ENCODE measurements at places on chromosomes 2 and 18.

- no peak for DNase-seq
These were observed 17.8 kb upstream of the ODC1 start for GRCh38 chr2:10465910-10466309.

- no peak for DNase-seq
These were observed 272.5 kb downstream of the TDRD15 start for GRCh38 chr2:21396252-21396651.

GRCh38 chr2:62362561-62362960 lies 143.4 kb downstream of the TMEM17 start:
- DNase-seq, result no peak

DNA sequence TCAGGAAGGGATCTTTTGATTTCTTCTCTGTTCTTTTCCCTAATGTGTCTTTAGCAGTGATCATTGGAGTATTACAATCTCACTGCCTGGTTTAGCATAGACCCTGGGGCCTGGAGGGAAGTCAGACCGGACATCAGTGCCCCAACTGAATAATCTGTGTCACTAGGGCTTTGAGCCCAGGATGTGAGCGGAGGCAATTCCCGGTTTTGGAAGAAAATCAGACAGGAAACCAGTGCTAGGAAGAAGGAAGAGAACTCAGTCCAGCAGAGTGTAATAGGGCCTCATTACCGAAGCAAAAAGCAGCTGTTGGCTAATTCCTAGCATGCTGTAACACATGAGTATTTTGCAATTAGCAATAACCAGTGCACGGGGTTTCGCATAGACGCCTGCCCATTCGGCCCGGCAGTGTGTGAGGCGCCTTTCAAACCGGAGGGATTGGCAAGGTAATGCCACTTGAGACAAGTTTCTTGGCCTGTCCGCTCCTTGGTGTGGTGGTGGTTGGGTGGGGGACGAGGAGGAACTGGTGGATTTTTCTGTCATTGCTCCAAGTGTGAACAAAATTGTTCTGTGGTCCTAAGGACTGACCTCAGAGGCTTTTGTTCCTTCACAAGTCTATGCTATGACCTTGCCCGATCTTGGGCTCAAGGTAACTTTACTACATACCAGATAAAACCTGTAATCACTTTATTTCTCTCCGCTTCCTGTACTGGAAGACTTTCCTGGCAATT lies 2.8 kb downstream of the FOSL2 start:
- DNase-seq, result no peak

DNA sequence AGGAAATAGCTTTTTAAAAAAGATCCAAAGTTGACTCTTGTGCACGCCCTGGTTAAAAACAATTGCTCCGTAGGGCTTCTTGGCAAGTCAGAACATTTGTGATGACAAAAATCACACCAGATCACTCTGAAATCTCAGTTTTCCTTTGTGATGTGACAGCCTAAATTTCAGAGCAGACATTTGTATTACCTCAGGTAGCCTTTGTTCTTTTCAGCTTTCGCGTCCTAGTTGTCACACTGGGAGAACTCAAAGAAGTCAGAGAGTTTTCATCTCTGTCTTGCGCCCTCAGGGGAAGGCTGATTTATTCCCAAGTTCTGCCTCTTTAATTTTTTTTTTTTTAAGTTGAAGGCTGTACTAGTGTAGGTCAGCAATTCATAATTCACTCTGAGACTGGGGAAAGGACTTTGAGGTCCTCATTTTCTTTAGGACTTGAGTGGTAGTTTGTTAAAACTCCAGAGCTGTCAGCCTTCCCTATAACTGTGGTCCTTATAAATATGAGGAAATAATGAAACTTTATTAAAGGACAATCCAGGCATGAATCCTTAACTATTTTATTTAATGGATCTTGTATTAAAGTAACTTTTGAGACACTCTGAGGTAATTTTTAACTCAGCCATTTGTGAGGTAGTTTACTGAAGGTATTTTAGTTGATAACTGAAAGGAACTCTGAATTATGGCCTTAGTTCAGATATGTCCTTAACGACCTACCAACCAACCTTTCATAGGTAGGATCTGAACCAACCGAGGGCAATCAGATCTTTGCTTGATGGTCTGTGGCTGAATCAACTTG lies 525.1 kb upstream of the FAM98A start:
- DNase-seq, result no peak

- DNase-seq, result no peak
These were observed 9.5 kb downstream of the DUSP19 start for GRCh38 chr2:183088061-183088460.

DNA sequence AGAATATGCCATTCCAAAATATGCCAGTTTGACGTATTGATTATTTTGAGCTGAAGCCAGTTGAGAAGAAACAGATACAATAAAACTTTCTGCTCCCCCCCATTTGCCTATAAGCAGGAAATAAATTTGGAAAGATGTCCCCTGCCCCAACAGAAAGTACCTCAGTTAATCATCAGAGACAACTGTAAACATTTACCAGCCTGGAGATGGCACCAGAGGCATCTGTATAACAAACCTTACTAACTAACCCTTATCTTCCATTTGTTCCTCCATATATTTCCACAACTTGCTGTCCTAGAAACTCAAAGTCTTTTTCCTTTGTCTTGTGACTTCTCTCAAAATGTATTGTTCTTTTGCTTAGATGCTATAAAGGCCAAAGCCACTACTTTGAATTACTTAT lies 93.8 kb downstream of the AKAIN1 start:
- DNase-seq, result no peak

All from memory B cell (primary cell).